ENCODE measurements at places on chromosomes 4 and X. TPM values are rescaled to one million over a fixed set of nuclear protein-coding genes. Genes with fewer than 3 reads are reported as not detected.

Gene ZNF157
- not detected for total RNA-seq

Gene KCNIP4
- not detected for total RNA-seq

Gene GATA1
- total RNA-seq: not detected

Gene FHIP1A
- 0.06 TPM for total RNA-seq

Gene TRPC5OS
- not detected for total RNA-seq

Gene MAMLD1
- total RNA-seq: 6.2 TPM

Gene SPANXB1
- total RNA-seq: 1.8 TPM

Gene SH3BP2
- total RNA-seq: 5.3 TPM

Gene SHROOM3
- total RNA-seq: 17.3 TPM

Gene USP17L15
- total RNA-seq: not detected

Gene RASSF6
- total RNA-seq: 0.71 TPM

Gene CTAG1B
- not detected for total RNA-seq

Gene CRMP1
- total RNA-seq: 5.3 TPM

Gene NDUFC1
- 77.0 TPM for total RNA-seq

Gene OPRPN
- not detected for total RNA-seq

Gene CT45A7
- not detected for total RNA-seq

Gene SPATA4
- total RNA-seq: 0.14 TPM

Gene CLNK
- total RNA-seq: not detected

Gene ADGRL3
- total RNA-seq: 0.01 TPM

Gene CT47B1
- total RNA-seq: not detected

Gene FAM9B
- 0.06 TPM for total RNA-seq

Gene PABPC4L
- 0.05 TPM for total RNA-seq

Gene NPY2R
- total RNA-seq: not detected

Gene PAGE4
- total RNA-seq: not detected

Gene MAGEB17
- total RNA-seq: not detected

Gene OTC
- not detected for total RNA-seq

Gene SMIM10L2A
- total RNA-seq: 0.22 TPM

Gene OCIAD1
- total RNA-seq: 130 TPM

Gene UGT8
- total RNA-seq: 0.10 TPM

Gene EFNB1
- total RNA-seq: 8.0 TPM

Gene PASD1
- not detected for total RNA-seq

Gene ADH4
- total RNA-seq: not detected

Gene REELD1
- total RNA-seq: not detected

Gene TIMM8A
- 26.8 TPM for total RNA-seq

Gene TRIML1
- total RNA-seq: not detected

Gene GUCY1B1
- 0.25 TPM for total RNA-seq

Gene PI4K2B
- total RNA-seq: 4.8 TPM

Gene TMEM271
- total RNA-seq: not detected

Gene MXD4
- 20.5 TPM for total RNA-seq

Gene XK
- 0.43 TPM for total RNA-seq

Gene SATL1
- not detected for total RNA-seq

Gene PPARGC1A
- total RNA-seq: 0.03 TPM

Gene SPARCL1
- not detected for total RNA-seq

Gene SCD5
- total RNA-seq: 8.2 TPM

Gene AVPR2
- not detected for total RNA-seq

Gene DMRTC1B
- not detected for total RNA-seq

Gene JCHAIN
- total RNA-seq: not detected

Gene UNC5C
- total RNA-seq: not detected

Gene GABRG1
- not detected for total RNA-seq

Gene BMP3
- not detected for total RNA-seq

Gene PPAT
- total RNA-seq: 15.0 TPM

Gene PABPC1L2B
- not detected for total RNA-seq

Gene YTHDC1
- 36.9 TPM for total RNA-seq

Gene CSAG1
- 0.53 TPM for total RNA-seq

Gene MBNL3
- total RNA-seq: not detected

Gene CCNG2
- 3.6 TPM for total RNA-seq

Gene TMA16
- 27.0 TPM for total RNA-seq
